D341Med (cell line): ENCODE measurements at places on chromosomes 2 and 18.

DNA sequence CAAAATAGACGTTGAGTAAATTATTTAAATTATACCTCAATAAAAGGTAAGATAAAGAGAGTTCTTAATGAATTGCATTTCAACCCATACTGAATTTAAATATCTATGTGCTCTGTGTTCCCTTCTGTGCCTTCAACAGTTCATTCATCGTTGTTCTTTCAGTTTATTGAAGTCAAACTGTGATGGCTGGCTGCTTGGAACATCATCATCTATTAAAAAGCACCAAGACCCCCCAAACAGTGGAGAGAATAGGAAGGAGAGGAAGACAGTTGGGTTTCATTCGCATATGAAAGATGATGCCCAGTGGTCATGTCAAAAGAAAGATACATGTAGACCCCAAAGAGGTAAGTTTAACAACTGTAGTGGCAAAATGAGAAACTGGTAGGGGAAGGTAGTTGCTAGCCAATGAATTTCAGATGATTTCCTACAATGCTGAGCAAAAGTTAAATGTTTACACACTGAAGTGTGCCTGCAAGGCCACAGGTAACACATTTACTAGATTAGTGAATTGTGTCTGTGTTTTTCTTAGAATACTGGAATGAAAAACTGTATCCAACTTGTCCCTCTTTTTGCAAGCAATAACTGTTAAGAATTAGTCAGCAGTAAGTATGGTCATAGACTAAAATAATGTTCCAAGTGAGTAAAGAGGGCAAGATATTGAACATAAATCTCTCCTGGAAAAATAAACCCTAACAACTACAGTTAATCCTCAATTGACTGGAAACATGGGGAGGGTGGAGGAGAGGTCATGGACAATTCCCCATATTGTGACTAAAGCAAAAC, 331.3 kb downstream of the KIAA1328 start:
- DNase-seq = no peak

GRCh38 chr2:219218732-219219701, at the start of gene ABCB6:
ABCB6 (minus strand) TSS chr2:219218958; CDS start chr2:219218673, 285 bp downstream.
- peak; percentile 95 for DNase-seq

DNA sequence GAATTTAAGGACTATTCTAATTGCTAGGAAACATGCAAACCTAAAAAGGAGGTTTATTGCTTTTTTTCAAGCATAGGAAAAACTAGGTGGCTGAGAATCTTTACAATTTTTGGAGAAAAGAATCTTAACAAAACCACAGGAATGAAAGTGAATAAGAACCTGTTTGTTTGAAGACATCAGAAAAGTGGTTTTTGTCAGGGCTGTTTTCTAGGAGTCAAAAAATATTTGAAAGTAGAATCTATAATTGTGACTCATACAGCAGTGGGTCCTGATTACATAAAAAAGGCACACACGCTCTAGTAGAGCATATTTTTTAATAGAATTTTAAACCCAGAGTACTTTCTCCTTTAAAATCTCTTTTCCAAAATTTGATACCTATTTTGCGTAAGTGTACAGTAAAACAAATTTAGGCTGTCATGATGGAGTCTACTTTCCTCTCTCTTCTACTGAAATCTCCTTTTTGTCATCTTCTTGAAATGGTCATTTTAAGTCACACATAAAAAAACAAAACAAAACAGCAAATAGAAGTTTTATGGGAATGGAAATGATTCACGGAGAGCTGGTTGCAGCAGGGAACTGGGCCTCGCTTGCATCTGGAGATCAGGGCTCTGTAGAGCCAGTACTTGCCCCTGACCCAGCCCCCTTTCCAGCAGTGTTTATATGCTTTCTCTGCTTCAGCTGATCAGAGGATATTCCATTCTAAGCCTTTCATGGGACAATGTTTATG, 59.1 kb upstream of the PELI1 start:
- DNase-seq = no peak

DNA sequence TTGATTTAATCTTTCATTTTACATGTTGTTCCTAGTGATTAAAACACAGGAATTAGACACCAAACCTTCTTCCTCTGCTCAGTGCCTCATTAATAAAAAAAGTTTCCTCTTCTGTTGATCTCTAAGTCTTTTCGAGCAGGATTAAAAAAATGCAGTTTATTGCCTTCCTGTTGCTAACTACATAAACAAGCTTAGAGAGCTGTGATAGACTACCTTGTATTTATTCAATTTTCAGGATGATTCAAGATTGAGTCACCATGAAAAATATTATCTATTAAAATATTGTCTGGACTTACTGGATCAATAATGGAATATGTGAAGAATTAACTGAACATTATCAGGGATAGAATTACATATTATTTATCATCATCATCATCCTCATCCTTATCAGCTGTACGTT, 1089.6 kb upstream of the CNTNAP5 start:
- DNase-seq = no peak

- DNase-seq = no peak
These were observed 281.9 kb downstream of the SRBD1 start for GRCh38 chr2:45329045-45329677.

GRCh38 chr2:212609479-212609878, 70.9 kb upstream of the ERBB4 start:
- no peak for DNase-seq

- DNase-seq = no peak
These were observed 377.1 kb upstream of the SOX11 start for GRCh38 chr2:5315041-5315440.

- no peak for DNase-seq
These were observed 8.6 kb downstream of the ITPRID2 start for GRCh38 chr2:181900007-181900651.

DNA sequence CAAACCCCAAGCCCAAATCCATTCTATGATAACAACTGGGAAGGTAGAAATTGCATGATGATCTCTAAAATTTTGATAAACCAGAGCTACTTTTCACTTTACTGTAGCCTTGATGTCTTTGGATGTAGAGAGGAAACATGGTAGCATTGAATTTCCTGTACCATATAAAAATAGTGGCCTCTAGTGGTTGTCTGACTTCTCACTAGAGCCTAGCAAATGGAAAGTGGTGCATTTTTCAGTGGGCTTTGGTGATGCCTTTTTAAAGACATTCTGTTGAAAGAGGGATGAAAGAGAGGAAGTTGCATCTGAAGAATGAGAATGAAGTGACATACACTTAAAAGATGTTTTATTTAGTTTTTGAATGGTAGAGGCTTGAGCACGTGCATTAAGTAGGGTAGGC, 662.2 kb downstream of the XIRP2 start:
- peak; percentile 36 for DNase-seq

GRCh38 chr2:37361216-37361815, 16.9 kb downstream of the QPCT start:
- no peak for DNase-seq

DNA sequence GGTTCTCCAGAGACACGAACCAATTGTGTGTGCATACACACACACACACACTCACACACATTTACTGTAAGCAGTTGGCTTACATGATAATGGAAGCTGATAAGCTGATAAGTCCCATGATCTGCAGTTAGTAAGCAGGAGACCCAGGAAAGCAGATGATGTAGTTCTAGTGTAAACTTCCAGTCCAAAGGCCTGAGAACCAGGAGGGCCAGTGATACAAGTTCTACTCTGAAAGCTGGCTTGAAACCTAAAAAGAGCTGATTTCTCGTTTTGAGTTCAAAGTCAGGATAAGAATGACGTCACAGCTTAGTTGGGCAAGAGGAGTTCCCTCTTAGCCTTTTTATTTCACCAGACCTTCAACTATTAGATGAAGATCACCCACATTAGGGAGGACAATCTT, 558.8 kb upstream of the PIK3C3 start:
- DNase-seq = no peak

GRCh38 chr2:54808661-54809060, 85.2 kb downstream of the EML6 start:
- no peak for DNase-seq

DNA sequence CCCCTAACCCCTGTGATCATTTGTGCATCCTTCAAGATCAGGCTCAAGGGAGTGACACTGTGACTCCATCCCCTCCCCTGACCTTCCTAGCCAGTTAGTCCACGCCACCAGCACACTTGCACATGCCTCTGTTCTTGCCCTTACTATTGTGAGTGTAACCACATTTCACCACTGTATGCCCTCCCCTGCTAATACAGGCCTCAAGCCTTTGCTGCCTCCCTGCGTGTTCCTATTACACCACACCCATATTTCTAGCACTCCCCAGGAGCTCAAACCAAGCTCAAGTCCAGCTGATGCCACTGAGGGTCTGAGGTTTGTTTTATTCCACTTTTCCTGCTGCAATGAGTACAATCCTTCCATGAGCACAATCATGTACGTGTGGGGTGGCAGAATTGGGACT, 288.9 kb upstream of the FBXO11 start:
- no peak for DNase-seq

- DNase-seq = no peak
These were observed 118.2 kb downstream of the ZNF516 start for GRCh38 chr18:76376668-76377358.

DNA sequence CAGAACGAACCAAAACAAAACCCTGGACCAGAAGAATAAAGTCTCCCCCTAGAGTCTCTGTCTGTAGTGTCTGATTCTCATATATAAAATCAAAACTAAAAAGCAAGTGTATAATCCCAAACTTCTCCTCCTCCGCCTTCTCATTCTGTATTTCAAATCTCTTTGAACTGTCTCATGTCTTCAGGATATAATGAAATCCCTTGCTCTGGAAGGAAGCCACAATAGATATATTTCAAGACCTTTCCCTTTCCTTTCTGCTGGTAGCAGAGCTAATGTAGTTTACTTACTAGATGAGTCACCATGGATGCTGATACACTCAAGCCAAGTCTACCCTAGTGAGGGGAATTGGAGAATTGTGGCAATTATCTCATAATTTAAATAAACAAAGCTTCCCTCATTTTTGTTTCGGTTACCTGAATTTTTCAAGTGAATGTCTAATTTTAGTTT, 33.5 kb upstream of the CCDC93 start:
- DNase-seq = no peak

DNA sequence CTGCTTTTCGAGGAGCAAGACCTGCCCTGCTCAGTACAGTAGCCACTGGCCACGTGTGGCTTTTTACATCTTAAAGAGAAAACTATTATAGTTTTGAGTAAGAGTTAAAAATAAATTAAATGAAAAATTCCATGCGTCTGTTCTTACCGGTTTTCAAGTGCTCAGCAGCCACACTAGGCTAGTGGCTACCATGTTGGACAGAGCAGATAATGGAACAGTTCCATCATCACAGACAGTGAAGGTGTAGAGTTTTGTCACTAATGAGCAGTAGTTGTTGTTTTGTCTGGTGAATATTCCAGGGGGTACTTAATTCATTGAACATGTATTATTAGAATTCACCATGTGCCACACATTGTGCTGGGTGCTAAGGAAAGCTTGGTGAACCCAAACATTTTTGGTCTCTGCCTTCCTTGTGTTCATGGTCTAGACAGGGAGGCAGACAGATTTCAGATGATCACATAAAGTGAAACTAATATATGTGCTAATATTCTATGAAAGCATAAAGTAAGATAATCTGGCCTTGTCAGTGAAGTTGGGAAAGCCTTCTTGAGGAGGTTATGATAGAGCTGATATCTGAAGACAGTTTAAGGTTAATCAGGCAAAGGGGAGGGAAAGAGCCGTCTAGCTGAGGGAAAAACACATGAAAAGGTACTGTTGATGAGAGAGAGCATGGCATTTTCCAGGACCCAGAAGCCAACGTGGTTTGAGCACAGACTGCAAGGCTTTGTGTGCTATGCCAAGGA, 1.4 kb downstream of the ALMS1 start:
- DNase-seq = no peak

GRCh38 chr2:53438100-53438499, 329.5 kb upstream of the CHAC2 start:
- DNase-seq = no peak

- no peak for DNase-seq
These were observed 279.5 kb upstream of the SIX2 start for GRCh38 chr2:45288532-45289417.

DNA sequence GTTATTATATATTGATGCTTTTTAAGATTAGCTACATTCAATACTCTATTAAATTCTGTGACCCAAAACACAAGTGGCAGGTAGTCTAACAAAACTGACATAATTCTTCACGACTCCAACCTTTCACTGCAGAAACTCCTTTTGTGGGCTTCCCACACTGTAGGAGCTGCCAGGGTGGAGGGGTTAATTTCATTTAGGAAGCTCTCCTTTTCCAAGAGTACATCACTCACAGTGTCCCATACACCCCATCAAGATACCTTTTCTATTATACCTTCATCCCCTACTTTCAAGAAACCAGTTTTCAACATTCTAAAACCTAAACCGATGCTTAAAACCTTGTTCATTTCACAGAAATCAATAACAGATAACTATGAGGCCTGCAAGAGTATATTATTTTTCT, 825 bp downstream of the THUMPD2 start:
- DNase-seq = no peak

- no peak for DNase-seq
These were observed 69.0 kb downstream of the BABAM2 start for GRCh38 chr2:27959496-27959895.

DNA sequence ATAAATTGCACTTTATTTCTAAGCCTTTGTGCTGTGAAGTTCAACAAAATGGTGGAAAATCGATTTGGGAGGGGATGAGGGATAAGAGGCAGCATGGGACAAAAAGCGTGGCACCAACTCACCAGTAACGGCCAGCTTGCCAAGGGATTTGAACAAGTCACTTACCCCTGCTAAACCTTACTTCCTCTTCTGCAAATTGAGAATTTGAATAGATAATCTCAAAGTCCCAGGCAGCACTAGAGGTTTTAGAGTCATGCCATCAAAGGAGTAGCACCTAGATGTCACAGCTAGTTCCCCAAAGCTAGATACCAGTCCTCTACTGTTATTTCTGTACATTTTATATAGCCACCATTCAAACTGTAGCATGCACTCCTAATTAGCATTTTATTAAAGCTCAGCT, 83.7 kb upstream of the VRK2 start:
- no peak for DNase-seq

- no peak for DNase-seq
These were observed 68.3 kb upstream of the MEIS1 start for GRCh38 chr2:66366619-66367018.

DNA sequence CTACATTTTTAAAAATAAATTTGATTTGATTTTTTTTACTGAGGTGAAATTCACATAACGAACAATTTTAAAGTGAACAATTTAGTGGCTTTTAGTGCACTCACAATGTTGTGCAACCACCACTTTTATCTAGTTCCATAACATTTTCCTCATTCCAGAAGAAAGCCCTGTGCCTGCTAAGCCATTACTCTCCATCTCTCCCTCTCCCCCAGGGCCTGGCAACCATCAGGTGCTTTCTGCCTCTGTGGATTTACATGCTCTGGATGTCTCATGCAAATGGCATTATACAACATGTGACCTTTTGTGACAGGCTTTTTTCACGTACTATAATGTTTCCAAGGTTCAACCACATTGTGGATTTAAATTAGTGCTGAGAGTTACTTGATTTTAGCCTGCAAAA, 19.9 kb upstream of the LDLRAD4 start:
- no peak for DNase-seq

GRCh38 chr2:86468162-86469033, 27.2 kb downstream of the KDM3A start:
- no peak for DNase-seq

GRCh38 chr2:126750506-126750905, 94.5 kb downstream of the GYPC start:
- DNase-seq = no peak

DNA sequence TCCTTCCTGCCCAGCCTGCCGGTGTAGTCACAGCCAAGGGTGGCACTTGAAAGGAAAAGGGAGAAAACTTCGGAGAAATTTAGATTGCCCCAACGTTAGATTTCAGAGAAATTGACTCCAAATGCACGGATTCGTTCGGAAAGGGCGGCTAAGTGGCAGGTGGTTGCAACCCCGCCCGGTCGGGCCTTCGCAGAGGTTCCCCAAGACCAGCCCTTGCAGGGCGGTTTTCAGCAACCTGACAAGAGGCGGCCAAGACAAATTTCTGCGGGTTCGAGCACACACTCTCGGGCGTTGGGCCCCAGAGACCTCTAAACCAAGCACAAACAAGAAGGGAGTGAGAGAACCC, 4.8 kb downstream of the ONECUT2 start:
- DNase-seq = no peak
